Thyroid gland (tissue), 4 donors: ENCODE measurements at places on chromosomes 4 and X. TPM values are rescaled to one million over a fixed set of nuclear protein-coding genes. Genes with fewer than 3 reads are reported as not detected.

DNA sequence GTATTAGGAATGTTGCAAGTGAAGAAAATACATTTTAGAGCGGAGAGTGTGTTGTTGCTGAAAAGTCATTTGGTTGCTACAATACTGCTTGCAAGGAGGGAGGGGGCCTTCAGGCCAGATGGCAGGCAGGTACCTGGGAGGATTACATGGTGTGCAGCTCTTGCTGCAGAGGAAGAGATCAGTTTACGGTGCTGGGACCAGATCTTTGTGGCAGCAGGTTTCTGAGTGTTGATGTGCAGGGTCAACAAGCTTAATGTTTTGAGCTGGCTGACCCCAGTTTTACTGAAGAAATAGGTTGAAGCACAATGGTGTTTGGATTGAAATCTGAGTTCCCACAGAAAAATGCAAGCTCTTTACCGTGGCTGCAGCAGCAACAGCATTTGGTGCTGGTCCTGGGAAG, 96.4 kb upstream of the DDIT4L start:
- DNase-seq, result no peak

F9 gene
- not detected for total RNA-seq

GRCh38 chr4:123953566-123953965, 557.0 kb downstream of the SPRY1 start:
- no peak for DNase-seq

USP26 gene
- total RNA-seq, result not detected

TMEM271 gene
- not detected for total RNA-seq

GYG2 gene
- 0.89 TPM for total RNA-seq
